8988T (cell line): ENCODE measurements at places on chromosomes 1 and 21.

- no peak for DNase-seq
Measured at GRCh38 chr21:39690454-39690853, 54.5 kb upstream of the IGSF5 start.

DNA sequence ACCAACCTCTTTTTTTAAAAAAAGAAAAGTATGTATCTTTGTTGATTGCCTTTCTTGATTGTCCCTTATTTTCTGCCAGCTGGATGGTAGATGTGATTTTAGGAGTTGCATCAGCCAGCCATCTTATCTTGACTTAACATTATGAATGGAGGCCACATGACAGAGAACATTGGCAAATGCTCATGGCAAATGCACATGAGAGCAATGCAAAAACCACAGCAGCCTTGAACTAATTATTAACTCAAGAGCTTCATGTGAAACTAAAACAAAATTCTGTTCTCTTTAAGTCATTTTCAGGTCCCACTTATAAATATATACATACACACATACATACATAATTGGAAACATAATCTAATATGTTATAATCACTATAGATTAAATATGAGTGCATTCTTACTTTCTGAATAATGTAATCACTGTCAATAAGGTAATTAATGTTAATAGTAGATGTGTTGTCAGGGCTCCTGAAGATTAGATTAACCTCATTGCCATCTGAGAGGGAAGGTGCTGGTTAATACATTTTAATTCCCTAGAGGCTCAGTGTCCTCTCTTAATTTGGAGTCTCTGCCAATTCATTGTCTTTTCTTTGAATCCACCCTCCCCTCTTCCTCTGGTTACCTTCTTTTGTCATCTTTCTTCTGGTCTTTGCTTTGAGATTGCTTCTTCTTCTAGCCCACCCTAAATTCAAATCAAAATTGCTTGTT, 962.2 kb downstream of the ADGRL2 start:
- no peak for DNase-seq

DNA sequence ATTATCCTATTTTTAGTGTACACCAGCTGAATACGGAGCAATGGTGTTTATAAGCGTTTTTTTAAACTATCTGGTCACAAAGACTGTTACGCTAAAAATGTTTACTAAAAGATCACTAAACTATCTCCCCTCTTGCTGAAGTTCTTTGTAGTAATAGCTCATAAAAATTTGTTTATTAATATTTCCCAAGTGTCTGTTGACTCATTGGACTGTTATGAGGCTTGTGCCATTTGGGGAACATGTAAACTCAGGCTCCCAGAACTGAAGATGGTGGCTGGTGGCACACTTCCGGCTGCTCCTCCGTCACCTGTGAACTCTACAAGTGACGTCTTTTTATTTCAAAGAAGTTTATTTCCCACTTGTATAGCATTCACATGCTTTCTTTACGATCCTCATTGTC, 46.3 kb downstream of the AIDA start:
- DNase-seq: no peak

- DNase-seq: no peak
Measured at GRCh38 chr1:211553549-211553948, 25.4 kb downstream of the SLC30A1 start.

- DNase-seq: no peak
Measured at GRCh38 chr1:191022856-191023255, 545.2 kb upstream of the BRINP3 start.

- DNase-seq: no peak
Measured at GRCh38 chr1:116710420-116711262, 43.1 kb upstream of the IGSF3 start.

- DNase-seq: no peak
Measured at GRCh38 chr1:52919723-52920483, 1.6 kb downstream of the ECHDC2 start.

DNA sequence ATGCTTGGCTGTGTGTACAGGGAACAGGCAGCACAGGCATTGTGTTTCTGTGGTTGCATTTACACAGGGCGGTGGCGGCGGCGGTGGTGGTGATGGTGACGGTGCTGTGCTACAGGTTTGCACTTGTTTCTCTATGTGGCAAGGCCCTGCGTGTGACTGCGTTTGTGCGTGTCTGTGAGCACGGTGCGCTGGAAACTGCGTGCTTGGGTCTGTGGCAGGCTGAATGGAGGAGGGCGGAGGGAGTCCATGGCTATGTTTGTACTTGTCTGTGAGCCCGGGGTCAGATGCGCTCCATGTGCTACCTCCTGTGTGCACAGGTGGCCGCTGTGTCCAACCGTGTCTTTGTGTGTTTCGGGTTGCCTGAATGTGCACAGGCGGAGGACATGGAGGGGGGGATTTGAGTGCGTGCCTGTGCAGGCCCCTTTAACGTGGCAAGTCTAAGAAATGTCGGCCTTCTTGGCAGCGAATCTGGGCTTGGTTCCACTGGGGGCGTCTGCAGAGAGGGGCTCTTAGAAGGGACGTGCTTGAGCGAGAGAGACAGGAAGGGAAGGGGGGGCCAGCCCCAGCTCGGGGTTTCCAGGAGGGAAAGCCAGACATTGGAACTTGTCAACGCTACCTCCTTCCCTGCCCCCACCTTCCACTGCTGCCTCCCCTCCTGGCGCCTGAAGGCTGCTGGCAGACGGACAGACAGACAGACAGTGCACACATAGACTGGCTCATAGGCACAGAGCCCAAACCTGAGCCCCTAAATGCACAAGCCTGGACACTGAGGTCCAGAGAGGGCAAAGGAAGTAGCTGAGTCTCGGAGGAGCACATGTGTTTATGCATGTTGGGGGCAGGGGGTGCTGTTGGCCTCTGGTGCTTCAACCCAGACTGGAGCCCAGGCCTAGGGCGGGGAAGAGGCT, 32.7 kb upstream of the WASF2 start:
- peak; percentile 72 for DNase-seq

- DNase-seq: no peak
Measured at GRCh38 chr1:19310061-19310460, 1.9 kb downstream of the AKR7A2 start.

- DNase-seq: no peak
Measured at GRCh38 chr1:59990470-59990869, 63.9 kb upstream of the CYP2J2 start.

GRCh38 chr1:222223010-222223409, 324.9 kb downstream of the HHIPL2 start:
- DNase-seq: no peak

GRCh38 chr1:87170157-87170556, 158.5 kb upstream of the LMO4 start:
- DNase-seq: no peak
